Skin of body (tissue), 3 donors: ENCODE measurements at places on chromosomes 4 and X. TPM values are rescaled to one million over a fixed set of nuclear protein-coding genes. Genes with fewer than 3 reads are reported as not detected.

GC gene
- total RNA-seq: not detected

LRP2BP gene
- 1.9 TPM for total RNA-seq

PDZD4 gene
- 3.1 TPM for total RNA-seq

WNK3 gene
- total RNA-seq: 3.1 TPM

MAPK10 gene
- total RNA-seq: 18.3 TPM

GIMD1 gene
- total RNA-seq: not detected

CFAP99 gene
- not detected for total RNA-seq

DNA sequence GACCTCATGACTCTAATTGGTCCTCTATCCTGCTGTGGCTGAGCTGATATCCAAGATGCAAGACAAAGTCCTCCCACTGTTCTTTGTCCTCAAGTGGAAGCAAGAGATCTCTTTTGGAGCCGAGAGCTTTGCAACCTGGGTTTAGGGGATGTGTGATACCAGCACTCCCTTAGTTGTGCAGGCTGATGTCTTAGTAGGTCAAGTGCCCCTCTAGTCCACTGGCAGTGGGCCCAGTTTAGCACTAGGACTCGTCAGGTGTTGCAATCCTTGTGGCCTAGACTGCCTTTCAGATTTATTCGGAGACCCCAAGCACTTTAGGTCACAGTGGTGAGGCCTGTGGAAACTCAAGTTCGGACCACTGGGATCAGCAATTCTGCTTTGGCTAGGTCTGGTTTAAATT, 64.0 kb downstream of the GPRASP3 start:
- no peak for DNase-seq

DNA sequence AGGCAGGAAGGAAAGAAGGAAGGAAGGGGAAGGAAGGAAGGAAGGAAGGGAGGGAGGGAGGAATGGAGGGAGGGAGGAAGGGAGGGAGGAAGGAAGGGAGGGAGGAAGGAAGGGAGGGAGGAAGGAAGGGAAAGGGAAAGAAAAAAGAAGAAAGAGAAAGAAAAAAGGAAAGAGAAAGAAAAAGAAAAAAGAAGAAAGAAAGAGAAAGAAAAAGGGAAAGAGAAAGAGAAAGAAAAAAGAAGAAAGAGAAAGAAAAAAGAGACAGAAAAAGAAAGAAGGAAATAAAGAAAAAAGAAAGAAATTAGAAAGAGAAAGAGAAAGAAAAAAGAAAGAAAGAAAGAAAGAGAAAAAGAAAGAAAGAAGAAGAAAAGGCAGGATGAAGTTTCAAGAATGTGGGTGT, 15.0 kb upstream of the NHSL2 start:
- no peak for DNase-seq

DNA sequence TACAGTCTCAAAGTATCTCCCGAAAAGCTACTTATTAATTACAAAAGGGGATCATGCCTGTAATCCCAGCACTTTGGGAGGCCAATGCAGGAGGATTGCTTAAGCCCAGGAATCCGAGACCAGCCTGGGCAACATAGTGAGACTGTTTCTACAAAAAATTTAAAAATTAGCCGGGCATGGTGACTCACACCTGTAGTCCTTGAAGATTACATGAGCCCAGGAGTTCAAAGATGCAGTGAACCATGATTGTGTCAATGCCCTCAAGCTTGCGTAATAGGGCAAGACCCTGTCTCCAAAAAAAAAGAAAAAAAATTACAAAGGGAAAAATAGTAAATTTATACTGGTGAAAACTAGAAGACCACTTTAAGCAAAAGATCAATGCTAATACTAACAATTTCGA, 3.3 kb upstream of the PORCN start:
- no peak for DNase-seq

GRCh38 chr4:145446184-145446583, 35.5 kb upstream of the SMAD1 start:
- no peak for DNase-seq

GRCh38 chr4:6694177-6694901, 661 bp downstream of the S100P start:
- no peak for DNase-seq

DNA sequence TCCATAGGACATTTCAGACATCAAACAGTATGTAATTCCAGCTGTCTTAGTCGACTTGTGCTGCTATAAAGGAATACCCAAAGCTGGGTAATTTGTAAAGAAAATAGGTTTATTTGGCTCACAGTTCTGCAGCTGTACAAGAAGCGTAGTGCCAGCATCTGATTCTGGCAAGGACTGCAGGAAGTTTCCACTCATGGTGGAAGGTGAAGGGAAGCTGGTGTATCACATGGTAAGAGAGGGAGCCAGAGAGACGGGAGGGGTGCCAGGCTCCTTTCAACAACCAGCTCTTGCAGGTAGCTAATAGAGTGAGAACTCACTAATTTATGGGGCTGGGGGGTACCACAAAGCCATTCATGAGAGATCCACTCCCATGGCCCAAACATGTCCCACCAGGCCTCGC, 253.0 kb upstream of the FGF13 start:
- no peak for DNase-seq

- no peak for DNase-seq
Measured at GRCh38 chr4:67106861-67107460, 438.3 kb downstream of the CENPC start.

DNA sequence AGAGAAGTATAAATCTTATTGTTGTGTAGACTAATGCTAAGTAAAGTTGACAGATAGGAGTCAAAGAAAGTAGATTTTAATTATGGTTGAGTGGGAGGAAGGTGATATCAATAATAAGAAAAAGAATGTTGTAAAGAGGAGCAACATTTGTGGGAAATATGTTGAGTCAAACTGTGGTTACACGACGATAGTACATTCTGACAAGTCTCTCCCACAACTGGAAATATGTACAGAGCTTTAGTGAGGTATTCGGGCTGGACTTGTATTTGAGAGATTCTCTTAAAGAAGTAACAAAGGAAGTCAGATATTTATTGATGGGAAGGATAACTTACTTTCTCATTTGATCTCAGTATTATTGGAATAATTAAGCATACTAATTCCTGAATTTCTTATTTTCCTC, 525.3 kb upstream of the MAGEB2 start:
- no peak for DNase-seq

- no peak for DNase-seq
Measured at GRCh38 chrX:9558615-9559014, 93.8 kb downstream of the TBL1X start.

DNA sequence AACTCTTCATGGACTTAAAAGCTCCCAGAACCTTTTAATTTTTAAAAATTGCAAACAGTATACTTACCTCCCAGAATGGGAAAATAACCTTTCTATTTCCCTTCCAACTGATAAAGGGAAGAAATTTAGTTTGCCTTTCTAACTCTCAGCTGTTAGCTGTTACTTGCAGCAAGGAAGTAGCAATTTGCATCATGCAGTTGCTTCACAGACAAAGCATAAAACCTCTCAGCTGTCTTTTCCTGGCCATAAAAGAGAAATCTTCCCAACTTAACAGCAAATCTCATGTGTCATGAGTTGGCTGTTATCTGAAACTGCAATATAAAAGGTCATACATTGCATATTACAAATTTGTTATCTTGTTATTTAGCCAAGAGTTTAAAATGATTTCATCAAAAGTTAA, 18.4 kb downstream of the C4orf17 start:
- DNase-seq: no peak

DNA sequence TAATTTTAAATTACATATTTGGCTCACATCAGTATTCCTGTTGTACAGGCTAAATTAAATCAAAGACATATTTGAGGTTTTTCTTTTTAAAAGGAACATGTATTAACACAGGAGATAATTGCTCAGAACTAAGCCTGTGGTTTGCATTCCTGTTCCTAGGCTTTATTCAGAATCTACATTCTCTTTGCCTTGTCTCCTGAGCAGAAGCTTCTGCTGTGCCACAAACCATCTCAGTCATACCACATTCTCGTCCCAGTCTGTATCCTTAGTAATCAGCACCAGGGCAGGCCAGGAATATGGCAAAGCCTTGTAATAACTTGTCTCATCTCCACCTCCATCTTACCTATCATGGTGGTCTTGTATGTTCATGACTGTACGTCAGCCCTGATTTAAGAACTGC, 162.8 kb downstream of the ARHGAP24 start:
- no peak for DNase-seq
